Inflammatory macrophage treated with lipopolysaccharide for 1 hour (primary cell): ENCODE measurements at places on chromosomes 16 and 17.

- no peak for DNase-seq
These were observed 742 bp upstream of the FBXO31 start for GRCh38 chr16:87384162-87384874.

DNA sequence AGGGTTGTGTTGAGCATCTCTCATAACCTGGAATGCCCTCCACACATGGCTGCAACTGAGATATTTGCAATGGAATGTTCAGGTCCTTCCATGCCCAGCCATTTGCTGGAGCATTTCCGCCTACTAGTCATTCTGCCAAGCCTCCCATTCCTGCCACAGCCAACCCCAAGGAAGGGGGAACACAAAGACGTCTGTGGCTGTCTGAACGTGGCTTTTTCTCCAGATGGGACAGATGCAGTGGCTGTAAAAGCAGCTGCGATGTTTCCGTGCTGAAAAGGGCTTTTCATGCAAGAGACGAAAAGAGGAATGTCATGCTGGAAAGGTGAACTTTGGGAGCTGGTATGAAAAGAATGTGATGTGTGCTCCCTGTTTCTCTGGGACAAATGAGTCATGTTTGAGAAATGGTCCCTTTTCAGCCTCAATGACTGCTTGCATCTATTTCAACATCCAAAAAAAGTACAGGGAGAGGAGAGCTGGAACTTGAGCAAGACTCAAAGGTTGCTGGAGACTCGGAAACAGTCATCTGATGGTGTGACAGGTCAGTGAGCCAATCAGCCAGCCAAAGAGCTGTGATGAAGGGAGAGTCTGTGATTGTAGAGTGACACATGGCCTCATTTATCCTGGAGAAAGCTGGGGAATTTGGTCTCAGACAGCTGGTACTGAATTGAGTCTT lies 208.9 kb downstream of the SHISA9 start:
- DNase-seq, result no peak

DNA sequence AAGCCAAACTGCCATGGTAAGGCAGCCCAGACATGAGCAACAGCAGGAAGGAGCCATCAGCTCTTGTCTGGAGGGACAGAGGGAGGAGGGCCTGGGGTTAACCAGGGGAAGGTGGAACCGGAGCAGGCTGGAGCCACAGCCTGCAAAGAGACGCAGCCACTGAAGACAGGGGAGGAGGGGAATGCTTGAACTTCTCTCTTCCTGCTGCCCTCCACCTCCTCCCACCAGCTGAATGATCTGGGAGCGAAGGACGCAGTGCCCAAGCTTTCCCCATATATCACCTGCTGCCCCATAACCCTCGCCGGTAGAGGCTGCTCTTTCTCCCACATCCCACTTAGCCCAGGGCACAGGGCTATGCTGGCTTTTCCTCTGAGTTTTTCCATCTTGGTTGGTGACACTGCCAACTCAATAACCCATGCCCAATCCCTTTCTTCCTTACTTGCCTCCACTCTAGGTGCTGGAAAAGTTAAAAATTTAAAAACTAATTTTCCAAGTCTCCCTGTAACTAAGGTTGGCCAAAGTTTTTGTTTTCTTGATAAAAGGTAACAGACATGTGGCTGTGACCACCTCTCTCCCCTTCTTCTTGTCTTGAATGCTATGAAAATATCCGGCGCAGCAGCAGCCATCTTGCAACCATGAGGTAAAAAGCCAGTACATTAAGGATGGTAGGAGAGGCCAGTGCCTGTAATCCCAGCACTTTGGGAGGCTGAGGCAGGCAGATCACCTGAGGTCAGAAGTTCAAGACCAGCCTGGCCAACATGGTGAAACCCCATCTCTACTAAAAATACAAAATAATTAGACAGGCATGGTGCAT lies 21.8 kb upstream of the CACNG4 start:
- DNase-seq, result no peak

- DNase-seq, result no peak
These were observed 23.1 kb downstream of the NTAN1 start for GRCh38 chr16:15032547-15033308.

- no peak for DNase-seq
These were observed 352 bp downstream of the GGNBP2 start for GRCh38 chr17:36545077-36545464.

GRCh38 chr17:32693194-32693897 lies 183.6 kb downstream of the MYO1D start:
- DNase-seq, result no peak

DNA sequence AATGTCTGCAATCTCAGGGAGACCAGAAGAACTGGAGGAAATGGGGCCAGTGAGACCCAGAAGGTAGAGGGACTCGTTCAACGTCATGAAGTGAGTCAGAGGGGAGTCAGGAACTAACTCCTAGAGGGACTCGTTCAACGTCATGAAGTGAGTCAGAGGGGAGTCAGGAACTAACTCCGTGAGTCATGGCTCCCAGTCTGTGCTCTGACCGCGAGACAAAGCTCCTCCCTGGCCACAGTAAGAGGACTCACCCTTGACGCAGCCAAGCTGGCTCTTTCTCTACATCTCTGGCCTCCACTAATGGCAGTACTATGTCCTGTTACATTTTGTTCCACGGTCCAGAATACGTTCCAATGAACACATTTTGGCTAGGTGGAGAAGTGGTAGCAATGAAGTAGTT lies 902.5 kb downstream of the KCNJ2 start:
- DNase-seq, result no peak

- no peak for DNase-seq
These were observed 351.5 kb downstream of the BCAS3 start for GRCh38 chr17:61029181-61029580.

DNA sequence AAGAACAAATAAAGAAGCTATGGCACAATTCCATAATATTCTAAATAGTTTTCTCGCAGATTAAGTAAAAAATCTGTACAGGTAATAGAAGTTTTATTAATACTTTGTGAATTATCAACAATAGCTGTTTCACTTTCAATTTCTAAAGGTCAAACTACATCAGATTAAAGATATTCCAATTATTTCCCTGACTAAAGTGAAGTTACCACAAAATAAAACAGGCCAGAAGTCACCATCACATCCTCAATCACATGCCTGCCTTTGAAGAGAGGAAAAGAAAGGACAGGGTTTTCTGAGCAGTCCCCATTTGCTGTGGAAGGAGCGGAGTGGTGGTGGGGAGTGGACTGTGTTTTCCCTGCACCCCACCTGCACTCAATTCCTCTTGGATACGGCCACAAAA lies 11.1 kb downstream of the ITFG1 start:
- DNase-seq, result no peak

DNA sequence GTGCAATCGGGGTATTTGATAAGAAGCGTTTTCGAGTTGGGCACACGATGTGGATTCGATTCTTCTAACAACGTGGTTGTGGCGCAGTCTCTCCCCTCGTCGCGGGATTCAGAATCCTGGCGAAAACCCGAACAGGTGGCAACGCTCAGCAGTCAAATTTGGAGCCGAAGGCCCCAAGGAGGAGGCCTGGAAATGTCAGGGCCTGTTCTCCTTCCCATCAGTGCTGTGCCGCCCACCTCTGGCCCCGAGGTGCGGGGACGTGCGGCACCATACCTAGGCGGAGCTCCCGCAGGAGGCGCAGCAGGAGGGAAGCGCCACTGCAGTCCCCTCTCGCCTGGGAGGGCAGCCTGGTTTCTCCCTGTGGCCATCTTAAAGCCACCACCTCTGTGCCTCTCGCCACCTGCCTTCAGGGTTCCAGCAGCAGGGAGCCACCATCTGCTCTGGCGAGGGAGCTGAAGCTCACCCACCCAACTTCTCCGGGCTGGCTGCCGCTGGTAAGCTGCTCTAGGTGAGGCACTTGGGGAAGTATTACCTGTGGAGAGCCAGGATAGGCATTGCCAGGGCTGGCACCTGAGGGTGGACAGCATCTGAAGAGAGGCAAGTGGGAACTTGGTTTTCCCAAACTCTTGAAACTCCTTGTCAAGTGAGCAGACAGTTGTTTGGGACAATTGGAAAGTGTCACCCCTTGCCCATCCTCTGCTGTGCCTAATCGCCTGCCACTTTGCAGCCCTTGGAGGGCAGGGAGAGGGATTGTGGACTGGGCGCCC lies 2.6 kb upstream of the AATF start:
- DNase-seq, result no peak

GRCh38 chr17:68387435-68388218 lies 69.7 kb downstream of the WIPI1 start:
- DNase-seq, result no peak

DNA sequence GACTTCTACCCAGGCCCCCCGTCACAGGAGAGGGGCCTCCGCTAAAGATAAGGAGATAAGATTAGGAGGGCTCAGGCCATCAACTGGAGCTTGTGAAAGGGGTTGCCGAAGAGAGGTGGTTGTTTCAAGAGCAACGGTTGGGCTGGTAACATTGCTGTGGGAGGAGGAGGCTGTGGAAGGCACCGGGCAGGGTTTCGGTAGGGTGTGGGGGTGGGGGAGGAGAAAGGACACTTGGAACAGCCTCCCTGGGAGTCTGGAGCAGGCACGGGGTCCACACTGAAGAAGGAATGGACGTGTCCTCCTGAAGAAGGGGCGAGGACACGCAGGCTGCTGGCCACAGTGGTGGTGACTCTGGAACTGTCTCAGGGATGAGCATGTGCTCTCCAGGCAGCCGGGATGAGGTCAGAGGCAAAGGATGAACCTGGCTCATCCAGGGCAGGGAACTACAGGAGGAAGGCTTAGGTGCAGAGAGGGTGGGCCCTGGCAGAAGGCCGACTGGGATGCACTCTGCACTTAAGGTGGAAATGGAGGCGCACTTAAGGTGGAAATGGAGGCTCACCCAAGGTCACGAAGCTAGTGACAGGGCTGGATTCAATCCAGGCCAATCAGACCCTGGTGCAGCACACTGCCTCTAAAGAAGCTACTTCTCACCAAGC lies 1.2 kb upstream of the EPX start:
- no peak for DNase-seq

DNA sequence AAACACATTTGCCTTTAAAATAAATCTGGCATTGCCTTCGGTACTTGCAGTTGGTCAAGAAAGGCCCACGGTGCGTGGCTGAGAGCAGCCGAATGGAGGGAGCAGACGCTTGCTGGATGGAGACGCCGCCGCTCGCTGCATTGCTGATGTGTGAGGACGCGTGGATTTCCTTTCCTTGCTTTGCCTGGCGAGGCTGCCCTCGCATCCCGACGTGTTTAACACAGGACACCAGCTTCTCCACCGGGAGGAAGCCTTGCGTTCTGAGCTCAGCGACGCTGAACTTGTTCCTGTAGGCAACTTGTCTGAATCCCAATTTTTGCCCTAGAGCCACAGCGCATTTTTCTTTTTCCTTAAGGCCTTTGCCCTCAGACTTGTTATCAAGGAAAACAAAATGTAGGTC lies 45.8 kb downstream of the COX4I1 start:
- no peak for DNase-seq

DNA sequence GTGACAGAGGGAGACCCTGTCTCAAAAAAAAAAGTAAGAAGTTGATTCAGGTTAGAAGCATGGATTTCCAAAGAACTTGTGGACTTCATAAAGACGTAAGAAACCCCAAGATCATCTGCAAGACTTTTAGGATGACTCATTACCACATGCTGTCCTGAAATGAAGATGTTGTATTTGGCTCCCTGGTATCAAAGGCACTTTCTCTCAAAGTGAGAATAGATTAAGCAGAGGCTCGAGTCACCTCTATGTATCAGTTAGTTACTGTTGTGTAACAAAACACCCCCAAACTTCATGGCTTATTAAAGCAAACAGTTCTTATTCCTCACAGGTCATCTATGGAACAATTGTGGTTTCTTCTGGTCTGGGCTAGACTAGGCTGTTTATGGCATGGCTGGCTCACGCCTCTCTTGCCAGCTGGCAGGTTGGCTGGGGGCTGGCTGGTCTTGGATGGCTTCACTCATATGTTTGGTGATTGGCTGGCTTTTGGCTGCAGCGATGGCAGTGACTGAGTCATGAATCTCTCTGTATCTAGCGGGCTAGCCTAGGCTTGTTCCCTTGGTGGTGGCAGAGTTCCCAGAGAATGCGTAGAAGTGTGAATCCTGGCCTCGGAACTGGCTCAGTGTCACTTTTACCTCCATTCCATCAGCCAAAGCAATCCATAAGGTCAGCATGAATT lies 60.4 kb upstream of the MSI2 start:
- peak; percentile 30 for DNase-seq

GRCh38 chr16:782766-783403 lies 5.3 kb downstream of the RPUSD1 start:
- no peak for DNase-seq

- DNase-seq, result no peak
These were observed 17.7 kb downstream of the NCBP3 start for GRCh38 chr17:3828151-3828851.

GRCh38 chr17:40355123-40355803 lies 9.3 kb downstream of the GJD3 start:
- DNase-seq, result no peak

DNA sequence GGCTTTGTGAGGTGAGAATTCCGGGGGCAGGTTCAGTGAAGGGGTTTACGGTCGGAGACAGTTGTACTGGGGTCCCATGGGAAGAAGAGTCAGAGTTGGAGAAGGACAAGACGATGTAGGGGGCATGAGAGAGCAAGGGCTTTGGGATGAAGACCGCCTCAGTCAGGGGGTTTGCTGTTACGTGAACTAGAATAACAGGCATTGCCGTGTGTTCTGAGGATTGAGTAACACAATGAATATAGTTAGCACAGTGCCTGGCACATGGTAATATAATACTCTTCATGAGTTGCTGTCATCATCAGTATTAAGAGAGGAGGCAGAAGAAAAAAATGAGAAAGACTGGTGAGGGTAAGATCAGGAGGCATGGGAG lies 577 bp downstream of the ZNF646 start:
- no peak for DNase-seq

DNA sequence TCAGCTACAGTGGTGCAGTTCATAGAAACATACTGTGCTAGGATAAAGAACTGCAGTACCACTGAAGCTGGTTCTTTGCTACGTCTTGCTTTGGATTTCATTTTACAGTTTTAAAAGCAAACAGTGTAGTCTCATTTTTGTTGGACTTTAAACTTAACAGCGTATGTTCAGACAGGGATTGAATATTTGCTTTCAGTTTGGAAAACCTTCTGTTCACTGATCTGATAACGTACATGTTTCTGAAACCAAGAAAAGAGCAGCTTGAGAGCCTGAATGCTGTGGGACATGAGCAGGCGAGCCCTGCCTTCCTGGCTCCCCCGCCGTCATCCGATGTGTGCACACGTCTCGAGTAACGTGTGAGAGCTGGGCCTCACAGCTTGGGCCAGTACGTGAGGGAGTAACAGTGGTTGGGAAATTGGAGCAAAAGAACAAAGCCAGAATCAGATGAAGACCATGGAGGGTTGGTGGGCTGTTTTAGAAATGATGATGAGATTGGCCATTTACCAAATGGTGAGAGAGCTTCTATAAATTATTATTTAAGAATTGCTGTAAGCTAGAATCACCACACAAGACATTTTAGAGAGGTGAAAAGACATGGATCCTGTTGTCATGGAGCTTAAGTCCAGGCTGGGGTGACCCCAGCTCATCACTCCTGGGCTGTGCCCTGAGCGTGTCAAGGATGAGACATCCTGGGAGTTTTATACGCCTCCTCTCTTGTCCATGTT lies 20.8 kb upstream of the CLEC18C start:
- DNase-seq, result no peak

GRCh38 chr16:67963662-67964321 lies 4.6 kb downstream of the SLC12A4 start:
- no peak for DNase-seq
